Activated T-cell treated with anti-CD3 and anti-CD28 coated beads, Interleukin-2, amount 50 U/mL, for 72 hours (primary cell): ENCODE measurements at places on chromosomes 12 and 14.

DNA sequence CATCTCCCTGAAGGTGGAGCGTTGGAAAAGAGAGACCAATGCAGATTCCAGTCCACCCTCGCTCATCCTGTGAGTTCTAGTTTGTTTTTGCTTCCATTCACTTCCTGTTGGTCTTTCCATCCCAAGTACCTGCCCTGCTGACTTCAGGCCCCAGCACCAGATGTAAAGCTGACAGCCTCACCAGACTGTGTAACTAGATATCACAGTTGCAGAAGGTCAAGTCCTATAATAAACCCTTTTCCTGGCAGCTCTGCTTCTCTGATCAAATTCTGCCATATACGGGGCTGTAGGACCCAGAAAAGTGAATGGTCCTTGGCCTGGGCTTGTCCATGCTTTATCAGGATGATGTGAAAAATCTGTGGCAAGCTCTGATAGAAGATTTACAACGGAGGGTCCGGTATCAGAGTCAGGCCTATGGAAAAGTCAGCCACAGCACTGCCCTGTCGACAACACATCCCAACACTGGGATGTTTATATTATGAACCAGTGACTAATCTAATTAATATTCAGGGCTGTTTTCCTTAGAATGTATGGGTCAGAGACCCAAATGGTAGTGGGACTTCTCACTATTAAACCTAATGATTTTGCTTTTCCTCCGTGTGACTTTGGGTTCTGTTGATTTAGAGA lies 42.1 kb downstream of the CCDC175 start:
- H3K36me3 ChIP-seq = peaks cover 2% of the 10 kb centered on the region
- no peaks in the 10 kb centered on the region for H3K4me1 ChIP-seq
- H3K27ac ChIP-seq = no peak overlapping the region
- no peak overlapping the region for H3K4me3 ChIP-seq

DNA sequence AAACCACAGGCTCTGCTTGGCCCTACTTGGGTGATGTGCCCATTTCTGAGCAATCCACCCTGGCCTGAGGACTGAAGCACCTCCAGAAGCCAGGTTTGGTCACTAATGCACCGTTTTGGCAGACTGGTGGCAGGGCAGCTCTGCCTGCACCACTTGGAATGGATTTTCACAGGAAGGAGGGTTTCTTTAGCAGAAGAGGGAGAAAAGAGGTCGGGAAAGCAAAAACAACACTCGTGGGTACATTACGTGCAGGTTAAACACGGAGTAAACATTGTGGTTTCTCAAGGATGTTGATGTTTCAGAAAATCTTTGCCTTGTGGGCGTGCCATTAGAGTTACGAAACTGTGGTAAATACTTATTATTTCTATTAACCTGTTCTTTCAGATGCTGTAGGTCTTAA lies 70.8 kb downstream of the KCNA5 start:
- no peaks in the 10 kb centered on the region for H3K4me1 ChIP-seq
- H3K4me3 ChIP-seq = no peak overlapping the region
- H3K27me3 ChIP-seq = peaks cover 5% of the 10 kb centered on the region
- H3K27ac ChIP-seq = no peak overlapping the region
- H3K36me3 ChIP-seq = no peaks in the 10 kb centered on the region

DNA sequence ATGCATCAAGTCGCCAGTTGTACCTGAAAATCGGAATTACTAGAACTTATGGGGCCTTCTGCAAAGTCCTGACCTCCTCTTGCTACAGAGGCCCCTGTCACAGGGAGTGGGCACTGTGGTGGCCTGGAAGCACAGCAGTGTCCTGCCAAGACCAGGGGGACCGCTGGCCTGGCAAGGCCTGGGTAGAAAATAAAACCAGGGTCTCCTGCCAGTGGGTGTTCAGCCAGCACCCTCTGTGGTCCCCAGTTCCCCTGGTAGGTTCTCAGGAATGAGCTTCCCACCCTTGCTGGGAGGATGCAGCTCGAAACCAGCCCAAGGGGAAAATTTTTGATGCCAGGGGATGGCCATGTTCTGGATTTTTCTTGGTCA lies 43.9 kb downstream of the RIN3 start:
- H3K36me3 ChIP-seq = peaks cover 4% of the 10 kb centered on the region
- no peak overlapping the region for H3K27ac ChIP-seq
- DNase-seq = no peak
- peaks cover 6% of the 10 kb centered on the region for H3K27me3 ChIP-seq
- H3K4me3 ChIP-seq = no peak overlapping the region

GRCh38 chr12:94649349-94650142 lies 811 bp downstream of the TMCC3 start:
- H3K4me1 ChIP-seq = peaks cover 17% of the 10 kb centered on the region
- H3K36me3 ChIP-seq = peaks cover 6% of the 10 kb centered on the region
- H3K4me3 ChIP-seq = peak overlapping the region; percentile 90
- no peak overlapping the region for H3K27ac ChIP-seq
- peak; percentile 53 for DNase-seq
- H3K27me3 ChIP-seq = peaks cover 75% of the 10 kb centered on the region

GRCh38 chr12:94203796-94204195 lies 55.4 kb downstream of the PLXNC1 start:
- no peak for DNase-seq
- peak overlapping the region; percentile 46 for H3K4me3 ChIP-seq
- H3K27ac ChIP-seq = peak overlapping the region; percentile 91
- H3K36me3 ChIP-seq = peaks cover 9% of the 10 kb centered on the region
